ENCODE measurements at places on chromosomes 4 and X.

DNA sequence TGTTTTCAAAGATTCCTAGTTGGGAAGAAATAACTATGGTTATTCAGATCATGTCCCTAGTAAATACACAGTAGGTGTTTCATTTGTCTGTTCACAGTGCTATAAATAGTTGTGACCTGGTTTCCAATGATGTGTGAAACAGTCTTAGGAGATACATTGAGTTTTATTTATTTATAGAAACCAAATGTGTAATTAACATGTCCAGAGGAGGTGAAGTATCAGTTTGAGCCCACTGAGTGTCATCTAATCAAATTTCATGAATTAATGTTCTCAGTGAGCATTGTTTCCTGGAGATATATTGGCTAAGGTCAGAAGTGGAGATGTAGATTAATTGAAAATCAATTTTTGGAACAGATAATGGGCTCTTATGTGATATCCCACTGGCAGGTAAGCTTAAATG is 996.3 kb downstream of the FSTL5 start:
- DNase-seq: no peak

DNA sequence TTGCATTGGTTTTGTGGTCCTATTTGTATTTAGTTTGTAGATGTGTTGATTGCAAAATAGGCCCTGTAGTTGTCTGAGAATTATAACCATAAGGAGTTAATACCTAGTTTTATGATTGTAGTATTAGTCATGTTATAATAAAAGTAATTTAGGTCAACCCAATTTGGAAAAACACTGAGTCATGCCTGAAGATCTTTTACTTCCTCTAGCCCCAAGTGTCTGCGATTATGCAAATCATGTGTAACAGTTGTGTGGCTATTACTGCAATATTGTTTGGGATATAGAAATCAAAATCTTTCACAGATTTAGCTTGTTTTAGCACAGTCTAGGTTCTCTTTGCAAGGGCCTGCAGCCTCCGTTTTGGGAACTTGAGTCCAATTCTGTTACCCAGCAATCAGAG is 12.6 kb downstream of the SRD5A3 start:
- no peak for DNase-seq

- DNase-seq: no peak
Observed at GRCh38 chr4:71133491-71133890, 140.0 kb downstream of the DCK start.

DNA sequence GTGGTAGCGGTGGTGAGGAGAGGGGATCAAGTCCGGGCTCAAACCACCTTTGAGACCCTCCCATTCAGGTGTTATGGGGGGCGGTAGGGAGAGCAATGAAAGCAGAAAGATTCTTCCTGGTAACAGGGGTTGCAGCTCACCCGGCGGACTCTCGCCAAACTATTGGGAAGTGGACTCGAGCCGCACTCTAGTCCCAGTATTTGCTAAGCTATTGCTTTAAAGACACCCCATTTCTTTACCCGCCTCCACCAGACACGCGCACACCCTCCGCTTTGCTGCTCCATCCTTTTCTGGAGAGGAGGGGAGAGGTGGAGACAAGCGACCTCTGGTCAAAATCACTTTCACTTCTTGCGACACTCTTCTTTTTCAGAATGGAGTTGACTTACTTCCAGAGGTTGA is 625 bp upstream of the GABRA4 start:
- DNase-seq: no peak

- DNase-seq: no peak
Observed at GRCh38 chrX:95071621-95072020, 1397.6 kb downstream of the FAM133A start.

DNA sequence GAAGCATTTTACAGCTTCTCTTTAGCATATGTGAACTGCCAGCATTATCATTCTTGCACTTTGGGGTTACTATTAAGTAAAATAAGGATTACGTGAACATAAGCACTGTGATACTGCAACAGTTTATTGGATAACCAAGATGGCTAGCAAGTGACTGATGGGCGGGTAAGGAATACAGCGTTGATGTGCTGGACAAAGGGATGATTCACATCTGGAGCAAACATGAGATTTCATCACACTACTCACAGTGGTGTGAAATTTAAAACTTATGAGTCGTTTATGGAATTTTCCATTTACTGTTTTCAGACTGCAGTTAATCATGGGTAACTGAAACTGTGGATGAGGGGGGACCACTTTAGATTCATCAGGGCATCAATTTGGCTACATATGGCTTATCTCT is 16.0 kb downstream of the NBDY start:
- DNase-seq: no peak
